ENCODE measurements at places on chromosomes 1 and 21.
A peak's percentile ranks its signal among the peaks of the same experiment; 100 is the strongest.

- no peak for DNase-seq
Observed at GRCh38 chr21:17467829-17468228, 45.0 kb upstream of the CXADR start.

DNA sequence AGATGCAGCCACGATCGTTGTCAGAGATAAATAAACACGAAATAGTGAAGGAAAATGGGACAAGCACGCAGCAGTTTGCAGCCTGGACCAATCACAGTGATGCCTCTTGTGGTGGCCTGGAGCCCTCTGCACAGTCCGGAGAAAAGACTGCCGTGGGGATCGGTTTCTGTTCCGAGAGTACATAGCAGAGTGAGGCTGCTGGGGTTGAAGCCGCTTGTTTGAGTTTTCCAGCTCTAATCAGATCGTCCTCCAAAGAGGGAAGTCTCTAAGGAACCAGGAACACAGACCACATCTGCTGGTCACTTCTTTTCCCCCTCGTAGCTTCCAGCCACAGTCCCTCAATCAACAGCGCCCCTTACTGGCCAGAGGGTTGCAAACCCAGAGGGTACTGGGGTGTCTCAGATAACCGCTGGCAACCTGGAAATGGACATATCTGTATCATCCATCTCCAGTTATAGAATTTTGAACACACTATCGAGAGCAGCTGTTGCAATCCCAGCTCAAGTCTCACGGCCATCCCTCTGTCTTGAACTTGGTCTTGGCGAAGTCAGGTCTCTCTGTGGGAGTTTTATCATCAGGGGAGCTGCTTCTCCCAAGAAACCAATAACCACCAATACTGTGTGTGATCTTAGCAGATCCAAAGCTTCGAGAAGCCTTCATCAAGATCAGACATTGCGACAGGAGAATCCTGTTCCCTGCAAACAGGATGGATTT, 57.4 kb downstream of the OLIG1 start:
- DNase-seq, result peak; percentile 57

DNA sequence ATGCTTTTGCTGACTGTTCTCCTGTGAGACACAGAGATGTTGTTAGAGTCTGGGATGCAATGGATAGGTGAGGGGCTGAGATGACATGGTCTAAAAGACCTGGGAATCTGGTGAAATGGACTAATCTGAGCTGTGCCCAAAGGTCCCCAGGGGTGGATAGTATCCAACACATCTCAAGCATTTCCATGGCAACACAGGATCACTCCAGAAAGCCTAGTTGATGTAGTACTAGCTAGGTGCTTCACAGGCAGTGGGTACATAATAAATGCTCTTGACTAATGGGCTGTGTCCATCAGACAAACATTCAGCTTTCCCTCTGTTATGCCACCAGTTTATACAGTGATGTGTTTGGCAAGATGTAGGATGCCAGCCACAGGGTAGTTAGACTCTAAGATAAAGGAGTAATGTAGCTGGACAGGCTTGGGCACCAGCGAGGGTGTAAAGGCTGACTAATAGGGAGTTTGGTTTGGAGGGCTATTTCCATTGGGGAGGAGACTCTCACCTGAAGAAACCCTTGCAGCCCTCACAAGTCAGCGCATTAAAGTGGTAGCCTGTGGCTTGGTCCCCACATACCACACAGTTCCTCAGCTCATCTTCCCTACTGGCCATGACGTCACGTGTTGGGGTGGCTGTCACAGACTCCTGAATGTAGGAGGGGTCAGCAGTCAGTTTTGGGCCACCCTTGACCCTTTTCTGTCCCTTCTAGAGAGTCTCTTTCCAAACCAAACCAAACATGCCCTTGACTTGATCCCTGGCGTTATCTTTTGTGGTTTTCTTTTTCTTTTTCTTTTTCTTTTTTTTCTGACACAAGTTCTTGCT, 1.8 kb downstream of the NR1I3 start:
- DNase-seq, result no peak

- DNase-seq, result no peak
Observed at GRCh38 chr1:228839656-228840055, 104.4 kb downstream of the RHOU start.

- DNase-seq, result no peak
Observed at GRCh38 chr21:40051801-40052200, 184.6 kb downstream of the PCP4 start.

DNA sequence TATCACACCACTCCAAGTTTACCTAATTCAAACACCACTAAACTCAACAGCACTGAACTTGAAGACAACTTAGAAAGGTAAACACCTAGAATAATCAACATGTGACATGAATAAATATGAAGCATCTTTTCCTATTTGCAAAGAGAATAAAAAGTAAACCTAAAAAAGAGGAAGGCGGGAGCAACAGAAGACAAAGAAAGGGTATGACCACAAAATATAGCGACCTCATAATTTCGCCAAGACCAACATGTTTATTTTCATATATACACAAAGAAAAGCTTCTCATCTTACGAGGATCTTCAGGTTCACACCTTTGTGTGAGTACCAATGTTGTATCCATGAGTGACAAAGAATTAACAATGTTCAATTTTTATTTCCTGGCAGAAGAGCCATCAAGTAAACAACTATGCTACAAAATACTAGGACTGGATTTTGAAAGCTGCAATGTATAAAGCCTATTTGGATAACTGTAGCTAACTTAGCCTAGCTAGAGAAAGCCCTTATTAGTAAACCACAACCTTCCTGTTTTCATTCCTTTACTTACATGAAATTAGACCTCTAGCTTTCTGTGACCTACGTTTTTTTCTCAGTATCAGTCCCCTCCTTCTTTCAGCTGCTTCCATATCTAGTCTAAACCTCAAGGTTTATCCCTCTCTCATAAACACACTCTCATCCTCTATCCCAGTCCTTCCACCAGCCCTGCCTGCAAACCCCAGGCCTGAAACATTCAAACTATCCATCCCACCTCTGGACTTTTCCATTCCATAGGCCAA, 21.3 kb upstream of the PHTF1 start:
- no peak for DNase-seq

GRCh38 chr21:24027396-24027795, 1579.9 kb downstream of the MRPL39 start:
- no peak for DNase-seq

DNA sequence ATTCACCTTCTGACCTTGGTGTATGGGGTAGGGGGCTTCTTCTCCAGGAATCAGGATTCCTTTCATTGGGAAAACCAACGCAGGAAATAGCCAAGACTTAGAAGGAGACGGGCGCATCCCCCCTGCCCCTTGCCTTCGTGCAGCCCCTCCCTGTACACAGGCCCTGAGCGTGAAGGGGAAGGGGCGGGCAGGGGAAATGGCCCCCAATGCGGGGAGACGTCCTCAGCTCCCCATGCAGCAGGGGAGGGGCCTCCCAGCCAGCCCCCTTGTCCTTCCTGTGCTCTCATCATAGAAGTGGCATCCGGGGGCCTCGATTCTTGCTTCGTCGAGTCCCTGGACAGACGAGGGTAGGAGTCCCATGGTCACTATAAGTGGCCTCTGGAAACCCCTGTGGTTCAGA, 116.9 kb downstream of the AJAP1 start:
- no peak for DNase-seq

DNA sequence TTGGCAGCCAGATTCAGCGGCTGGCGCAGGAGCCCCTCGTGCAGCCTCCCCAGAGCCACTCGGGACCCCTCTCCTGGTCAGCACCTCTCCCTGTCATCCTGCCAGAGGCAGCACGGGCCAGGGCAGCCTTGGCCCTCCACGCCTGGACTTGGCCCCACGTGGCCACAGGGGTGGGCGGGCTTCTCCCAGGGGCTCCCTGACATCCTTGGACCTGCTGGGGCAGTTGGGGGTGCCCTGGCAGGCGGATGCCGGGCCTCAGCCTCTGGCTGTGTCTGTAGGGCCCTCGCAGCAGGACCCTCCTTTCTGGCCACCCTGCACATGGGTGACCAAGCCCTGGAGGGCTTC, 60.2 kb downstream of the MORN1 start:
- no peak for DNase-seq

DNA sequence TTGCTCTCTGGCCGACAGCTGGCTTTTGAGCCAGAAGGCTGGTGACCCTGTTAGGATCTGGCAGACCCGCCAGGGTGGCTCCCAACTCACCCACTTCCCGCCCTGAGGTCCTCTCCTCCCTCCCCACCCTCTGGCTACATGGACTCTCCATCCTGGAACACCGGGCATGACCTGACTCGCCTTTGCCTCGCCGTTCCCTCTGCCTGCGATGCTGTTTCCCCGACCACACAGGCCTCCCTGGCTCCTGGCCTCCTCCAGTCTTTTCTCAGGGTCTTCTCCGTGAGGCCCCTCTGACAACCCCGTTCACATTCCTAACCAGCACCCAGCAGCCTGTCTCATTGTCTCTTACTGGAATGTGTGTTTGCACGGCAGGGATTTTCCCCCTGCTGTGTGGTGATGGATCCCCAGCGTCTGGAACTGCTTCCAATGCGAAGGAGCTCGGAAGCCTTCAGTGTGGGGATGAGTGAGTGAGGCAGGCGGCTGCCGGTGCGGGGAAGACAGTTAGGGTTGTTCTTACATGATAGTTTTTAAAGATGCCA, 46.0 kb upstream of the POFUT2 start:
- no peak for DNase-seq

DNA sequence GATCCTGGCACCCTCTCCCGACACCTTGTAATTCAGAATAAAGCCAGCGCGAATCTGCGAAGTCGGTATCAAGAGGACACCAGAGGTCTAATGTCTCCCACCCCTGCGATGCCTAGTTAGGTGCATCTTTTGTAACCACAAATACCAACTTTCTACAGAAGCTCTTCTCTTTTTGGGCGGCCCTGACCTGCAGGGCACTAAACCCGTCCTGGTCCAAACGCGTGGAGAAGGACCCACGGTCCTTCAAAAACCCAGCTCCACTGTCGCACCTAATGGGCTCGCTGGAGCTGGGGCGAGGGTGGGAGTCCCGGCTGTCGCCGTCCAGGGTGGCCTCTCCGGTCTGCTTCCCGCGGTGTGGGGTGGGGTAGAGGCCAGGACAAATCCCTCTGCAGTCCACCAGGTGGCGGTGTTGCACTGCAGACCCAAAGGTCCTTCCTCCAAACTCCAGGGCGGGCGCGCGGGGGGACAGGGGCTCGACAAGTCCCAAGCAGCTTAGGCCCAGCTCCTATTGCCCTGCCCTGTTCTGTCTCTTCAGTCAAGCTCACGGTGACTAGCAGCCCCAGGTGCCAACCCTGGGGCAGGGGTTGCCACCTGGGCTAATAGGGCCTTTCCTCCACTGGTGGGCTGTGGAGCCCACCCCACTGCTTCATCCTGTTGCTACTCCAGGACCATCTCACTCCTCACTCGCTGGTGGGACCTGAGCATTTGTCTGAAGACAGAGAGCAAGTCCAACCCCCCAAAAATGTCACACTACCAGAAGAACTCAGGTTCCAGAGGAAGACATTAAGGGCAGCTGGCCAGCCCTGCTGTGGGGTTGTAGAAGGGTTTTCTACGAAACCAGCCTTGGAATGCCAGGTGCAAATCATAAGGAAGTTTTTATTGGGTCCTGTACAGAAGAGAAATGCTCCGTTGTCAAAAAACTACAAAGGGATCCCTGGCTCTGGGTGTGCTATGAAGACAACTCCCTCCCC, 2.8 kb downstream of the HES3 start:
- DNase-seq, result peak; percentile 55

GRCh38 chr21:42002421-42002958, 7.7 kb downstream of the ZBTB21 start:
- peak; percentile 91 for DNase-seq

GRCh38 chr1:62903522-62903921, 119.6 kb downstream of the ATG4C start:
- DNase-seq, result no peak

DNA sequence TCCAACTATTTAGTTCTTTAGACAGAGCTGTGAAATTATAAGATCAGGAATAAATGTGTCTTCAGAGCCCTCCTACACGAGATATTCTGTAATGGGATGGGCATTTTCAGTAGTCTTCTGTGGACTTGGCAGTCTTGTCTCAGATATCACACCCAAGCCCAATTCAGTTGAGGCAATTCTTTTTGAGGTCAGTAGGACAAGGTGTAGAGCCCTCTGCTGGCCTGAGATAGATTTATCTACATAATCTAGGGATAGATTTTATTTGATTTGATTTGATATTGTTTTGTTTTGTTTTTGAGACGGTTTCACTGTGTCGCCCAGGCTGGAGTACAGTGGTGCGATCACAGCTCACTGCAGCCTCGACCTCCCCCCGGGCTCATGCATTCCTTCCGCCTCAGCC, 77.5 kb downstream of the FMN2 start:
- peak; percentile 54 for DNase-seq

- DNase-seq, result no peak
Observed at GRCh38 chr1:233015965-233016364, 65.6 kb downstream of the NTPCR start.

Data from HCEC 1CT (cell line).